ENCODE measurements at places on chromosomes 3 and 15.

GRCh38 chr15:64687688-64688087 lies 87.7 kb downstream of the RBPMS2 start:
- no peak for DNase-seq

DNA sequence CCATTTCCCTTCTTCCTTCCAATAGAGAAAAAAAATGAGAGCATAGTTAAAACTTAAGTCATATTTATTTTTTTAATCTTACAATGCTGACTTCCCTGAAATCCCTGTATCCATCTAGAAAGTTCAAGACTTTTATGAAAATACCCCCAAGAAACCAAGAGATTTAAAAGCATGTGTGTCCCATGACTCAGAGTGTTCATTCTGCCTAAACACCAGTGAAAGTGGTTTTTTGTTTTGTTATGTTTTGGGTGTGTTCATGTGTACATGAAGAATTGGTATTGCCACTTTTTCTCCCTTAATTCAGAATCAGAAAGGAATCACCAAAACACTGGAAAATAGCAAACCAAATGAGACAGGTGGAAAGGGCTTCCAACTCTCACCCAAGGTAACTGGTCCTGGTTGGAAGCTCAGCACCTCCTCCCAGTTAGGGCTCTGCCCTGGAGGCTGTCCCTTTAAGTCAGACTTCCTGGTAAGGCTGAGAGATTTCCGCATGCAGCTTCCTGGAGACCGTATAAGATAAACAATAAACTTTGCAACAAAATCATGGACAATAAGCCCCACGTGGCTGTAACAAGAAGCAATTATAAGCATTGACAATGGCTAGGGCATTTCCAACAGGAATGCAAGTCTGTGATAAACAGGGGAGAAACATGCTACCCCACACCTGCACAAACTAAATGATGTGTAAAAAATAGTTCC lies 121.9 kb upstream of the ARHGEF3 start:
- no peak for DNase-seq

GRCh38 chr15:64943512-64944225 lies 32.0 kb downstream of the ANKDD1A start:
- no peak for DNase-seq

- no peak for DNase-seq
Observed at GRCh38 chr3:148042663-148043445, 633.7 kb downstream of the ZIC1 start.

DNA sequence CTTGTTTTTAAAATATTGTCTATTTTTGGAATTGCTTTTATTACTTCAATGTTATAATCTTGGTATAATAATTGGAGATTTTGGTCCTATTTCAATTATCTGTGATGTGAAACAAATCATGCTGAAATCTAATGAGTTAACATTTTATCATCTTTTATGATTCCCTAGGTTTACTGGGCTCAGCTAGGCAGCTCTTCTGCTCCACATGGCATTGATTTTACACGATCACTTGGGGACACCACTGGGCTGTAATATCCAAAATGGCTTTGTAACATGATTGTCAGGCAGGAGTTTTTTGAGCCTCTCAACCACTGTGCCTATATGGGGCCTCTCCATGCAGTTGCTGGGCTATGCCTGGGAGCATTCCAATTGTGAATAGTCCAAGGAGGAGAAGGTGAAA lies 163.3 kb downstream of the PYDC2 start:
- DNase-seq: no peak

- DNase-seq: no peak
Observed at GRCh38 chr3:132239587-132239986, 77.6 kb upstream of the ACP3 start.

GRCh38 chr3:23659274-23659673 lies 146.5 kb upstream of the UBE2E1 start:
- DNase-seq: no peak

GRCh38 chr3:27910456-27910855 lies 188.3 kb upstream of the EOMES start:
- DNase-seq: no peak

DNA sequence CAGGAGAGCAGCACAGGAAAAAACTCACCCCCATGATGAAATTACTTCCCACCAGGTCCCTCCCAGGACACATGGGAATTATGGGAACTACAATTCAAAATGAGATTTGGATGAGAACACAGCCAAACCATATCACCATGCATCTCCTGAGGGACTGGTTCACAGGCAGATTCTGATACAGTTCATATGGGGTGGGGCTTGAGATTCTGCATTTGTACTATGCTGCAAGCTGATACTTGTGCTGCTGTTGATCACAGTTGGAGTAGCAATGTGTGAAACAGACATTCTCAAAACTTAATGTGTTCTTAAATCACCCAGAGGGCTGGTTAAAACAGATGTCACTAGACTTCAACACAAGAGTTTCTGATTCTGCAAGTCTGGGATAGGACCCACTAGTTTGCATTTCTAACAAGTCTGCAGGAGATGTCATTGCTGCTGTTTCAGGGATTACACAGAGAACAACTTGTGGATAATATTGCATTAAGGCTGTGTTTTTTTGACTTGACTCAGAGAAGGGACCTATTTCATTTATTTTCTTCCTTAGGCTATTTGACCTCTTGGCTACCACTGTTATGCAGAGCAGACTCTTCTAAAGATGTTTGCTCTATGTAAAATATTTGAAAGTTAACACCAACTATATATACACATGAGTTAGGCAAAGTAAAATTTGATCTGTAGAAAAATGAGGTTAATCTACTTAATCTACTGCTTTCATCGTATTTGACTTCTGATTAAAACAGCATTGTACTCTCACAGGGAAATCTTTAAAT lies 194.2 kb upstream of the CNTN3 start:
- DNase-seq: no peak

- DNase-seq: no peak
Observed at GRCh38 chr3:184259396-184259877, 1.9 kb downstream of the CAMK2N2 start.

DNA sequence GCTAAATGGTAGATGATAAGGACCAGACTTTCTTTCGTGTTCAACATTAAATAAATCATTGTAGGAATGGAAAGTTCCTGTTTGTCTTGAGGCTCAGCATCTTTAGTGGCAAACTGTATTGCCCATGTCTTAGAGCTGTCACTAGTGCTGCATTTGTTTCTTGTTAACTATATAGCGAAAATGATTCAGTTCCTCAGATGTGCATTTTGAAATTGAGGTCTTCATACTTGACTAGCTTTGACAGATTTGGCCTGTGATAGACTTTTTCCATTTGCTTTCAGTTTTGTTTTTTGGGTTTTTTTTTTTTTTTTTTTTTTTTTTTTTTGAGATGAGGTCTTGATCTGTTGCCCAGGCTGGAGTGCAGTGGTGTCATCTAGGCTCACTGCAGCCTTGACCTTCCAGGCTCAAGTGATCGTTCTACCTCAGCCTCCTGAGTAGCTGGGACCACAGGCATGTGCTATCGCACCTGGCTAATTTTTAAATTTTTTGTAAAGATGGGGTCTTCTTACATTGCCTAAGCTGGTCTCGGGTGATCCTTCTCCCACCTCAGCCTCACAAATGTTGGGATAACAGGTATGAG lies 9.5 kb upstream of the RPLP1 start:
- no peak for DNase-seq

- DNase-seq: no peak
Observed at GRCh38 chr3:4943549-4943948, 35.7 kb upstream of the BHLHE40 start.

GRCh38 chr15:82934100-82934880 lies 18.2 kb downstream of the HOMER2 start:
- DNase-seq: no peak

DNA sequence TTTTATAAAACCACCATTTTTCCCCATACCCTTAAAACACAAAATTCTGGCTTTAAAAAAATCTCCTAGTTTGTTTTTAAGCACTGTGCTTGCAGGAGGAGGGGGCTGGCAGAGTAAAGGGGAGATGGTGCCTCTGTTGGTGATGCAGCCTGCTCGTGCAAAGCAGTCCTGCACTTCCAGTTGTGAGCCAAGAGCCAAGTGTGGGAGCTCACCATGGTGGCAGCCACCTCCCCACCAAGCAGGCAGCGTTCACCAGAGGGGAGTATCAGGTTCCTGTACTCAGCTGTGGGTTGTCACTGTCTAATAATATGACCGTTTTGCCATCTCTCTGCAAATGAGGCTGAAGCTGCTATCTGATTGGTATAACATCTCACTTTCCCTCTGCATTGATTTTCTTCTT lies 164.8 kb downstream of the SYNPR start:
- no peak for DNase-seq

- no peak for DNase-seq
Observed at GRCh38 chr15:94081829-94082228, 149.5 kb upstream of the MCTP2 start.

GRCh38 chr15:92184679-92185230 lies 208.9 kb upstream of the ST8SIA2 start:
- no peak for DNase-seq

DNA sequence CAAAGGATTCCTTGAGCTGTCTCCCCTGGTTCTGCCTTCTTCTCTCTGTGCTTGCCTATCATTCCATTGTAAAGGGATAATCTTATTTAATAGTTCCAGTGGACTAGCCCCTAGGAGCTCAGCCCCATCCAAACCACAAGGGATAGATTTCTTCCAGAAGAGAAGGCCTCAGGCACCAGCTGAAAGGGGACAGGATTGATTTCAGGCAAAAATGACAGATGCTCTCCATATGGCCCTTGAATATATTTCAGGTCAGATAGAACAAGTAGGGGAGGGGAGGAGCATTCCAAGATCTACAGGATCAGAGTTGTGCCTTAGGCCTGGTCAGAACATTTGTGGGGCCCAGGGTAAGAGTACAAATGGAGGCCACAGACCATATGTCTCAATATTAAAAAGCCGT lies 85.3 kb downstream of the RPLP1 start:
- DNase-seq: no peak
